ENCODE measurements at places on chromosomes 5 and 9.

- peak; percentile 42 for ATAC-seq
These were observed 237.1 kb downstream of the DMRTA1 start for GRCh38 chr9:22683700-22684075.

GRCh38 chr5:50958852-50959457 is 292.5 kb downstream of the PARP8 start:
- ATAC-seq: no peak

DNA sequence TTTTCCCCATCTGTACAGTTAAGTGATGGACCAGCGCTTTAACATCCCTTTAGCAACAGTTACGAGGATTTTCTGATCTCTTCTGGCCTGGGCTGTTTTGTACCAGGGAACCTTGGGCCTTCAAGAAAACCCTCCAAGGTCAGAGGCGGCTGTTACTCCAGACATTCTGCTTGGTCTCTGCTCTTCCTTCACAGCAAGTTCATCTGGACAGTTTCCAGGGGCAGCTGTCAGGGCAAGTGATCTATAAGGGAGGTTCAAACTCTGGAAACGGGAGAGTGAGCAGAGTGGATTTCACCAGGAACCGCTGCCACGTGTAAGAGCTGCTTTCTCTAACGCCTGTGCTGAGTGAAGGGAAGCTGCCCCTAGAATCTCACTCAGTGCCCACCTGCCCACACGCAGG is 36.7 kb downstream of the ZNF618 start:
- no peak for ATAC-seq

GRCh38 chr5:131381021-131381420 is 117.2 kb downstream of the CDC42SE2 start:
- ATAC-seq: no peak

DNA sequence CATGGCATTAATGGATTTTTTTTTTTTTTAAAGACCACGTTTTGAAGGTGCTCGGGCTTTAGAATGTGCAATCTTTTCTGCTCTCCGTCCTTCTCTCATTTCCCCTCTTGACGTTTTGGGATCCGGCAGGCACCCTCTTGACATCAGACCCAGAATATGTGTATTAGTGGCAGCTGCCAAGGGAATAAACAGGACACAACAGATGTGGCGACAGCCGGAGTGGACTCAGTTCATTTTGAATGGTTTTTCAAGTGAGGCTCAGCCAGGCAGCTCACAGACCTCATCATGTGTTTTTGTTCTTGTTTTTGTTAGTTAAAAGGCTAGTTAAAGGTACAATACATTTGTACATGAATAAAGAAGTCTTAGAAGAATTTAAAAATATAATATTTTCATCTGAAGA is 365.0 kb upstream of the SEMA6A start:
- ATAC-seq: no peak

GRCh38 chr5:5629607-5629978 is 207.1 kb downstream of the ICE1 start:
- ATAC-seq: no peak

GRCh38 chr9:100090880-100091279 is 7.9 kb downstream of the ERP44 start:
- no peak for ATAC-seq
